ENCODE measurements at places on chromosomes 16 and 17.

DNA sequence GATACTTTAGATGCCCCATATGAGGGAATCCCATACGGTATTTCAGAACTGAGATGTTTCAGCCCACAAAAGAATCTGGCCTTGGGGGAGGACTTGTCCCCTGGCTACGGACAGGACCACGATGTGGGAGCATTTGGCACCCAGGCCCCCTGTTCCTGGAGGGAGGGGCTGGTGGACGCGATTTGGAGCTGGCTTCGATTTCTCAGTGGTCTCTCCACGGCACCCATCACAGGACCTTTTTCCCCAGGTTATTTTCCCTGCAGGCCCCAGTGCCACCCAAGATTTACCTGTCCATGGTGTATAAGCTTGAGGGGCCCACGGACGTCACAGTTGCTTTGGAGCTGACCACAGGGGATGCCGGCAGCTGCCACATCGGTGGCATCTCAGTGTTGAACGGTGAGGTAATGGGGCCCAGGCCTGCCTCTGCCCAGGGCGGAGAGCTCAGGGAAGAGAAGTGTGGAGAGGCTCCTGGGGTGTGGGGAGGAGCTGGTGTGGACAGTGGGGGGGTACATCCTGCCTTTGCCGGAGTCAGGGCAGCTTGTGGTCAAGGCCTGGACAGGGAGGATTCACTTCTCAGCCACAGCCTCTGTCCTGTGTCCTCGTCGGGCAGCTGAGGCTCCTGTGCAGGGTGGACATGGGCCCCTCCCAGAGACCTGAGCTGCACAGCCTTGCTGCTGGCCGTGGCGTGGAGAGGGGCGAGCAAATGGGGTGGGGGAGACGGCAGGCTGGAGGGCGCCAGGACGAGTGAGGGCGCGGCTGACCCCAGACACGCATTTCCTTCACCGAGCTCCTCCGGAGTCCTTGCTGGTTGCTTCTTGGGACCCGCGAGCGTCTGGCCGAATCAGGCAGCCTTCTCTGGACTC, 9.9 kb downstream of the ENGASE start:
- DNase-seq: no peak

DNA sequence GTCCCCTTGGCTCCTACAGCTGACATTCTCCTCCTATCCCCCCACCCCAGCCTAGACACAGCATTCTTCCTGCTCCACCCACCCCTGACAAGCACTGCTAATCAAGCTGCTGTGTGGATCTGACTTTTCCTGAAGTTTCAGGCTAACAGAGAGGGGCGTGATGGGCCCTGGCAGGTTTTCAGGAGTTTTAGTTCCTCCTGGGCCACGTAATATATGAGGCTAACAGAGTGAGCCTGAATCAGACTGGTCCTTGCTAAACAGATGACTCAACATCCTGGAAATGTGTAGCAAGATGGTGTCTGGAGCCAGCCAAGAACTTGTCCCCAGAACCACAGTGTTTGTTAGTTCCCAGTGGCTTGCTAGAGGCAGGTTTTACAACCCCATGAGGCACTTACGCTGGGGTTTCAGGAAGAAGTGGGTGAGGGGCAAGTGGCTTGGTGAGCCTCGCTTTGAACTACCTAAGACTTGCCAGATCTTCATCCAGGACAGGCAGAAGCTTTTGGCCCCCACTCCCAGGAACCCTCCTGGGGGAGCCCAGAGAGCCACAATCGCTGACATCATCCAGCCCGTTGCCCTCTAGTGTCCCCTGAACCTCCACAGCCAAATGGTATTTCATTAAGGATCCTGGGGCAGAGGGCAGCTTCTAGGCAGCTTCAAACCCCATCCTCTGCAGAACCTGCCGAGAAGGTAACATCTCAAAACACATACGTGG, 15.9 kb downstream of the TMEM92 start:
- DNase-seq: peak; percentile 83

- DNase-seq: no peak
These were observed 8.5 kb downstream of the PRMT7 start for GRCh38 chr16:68319185-68319908.

DNA sequence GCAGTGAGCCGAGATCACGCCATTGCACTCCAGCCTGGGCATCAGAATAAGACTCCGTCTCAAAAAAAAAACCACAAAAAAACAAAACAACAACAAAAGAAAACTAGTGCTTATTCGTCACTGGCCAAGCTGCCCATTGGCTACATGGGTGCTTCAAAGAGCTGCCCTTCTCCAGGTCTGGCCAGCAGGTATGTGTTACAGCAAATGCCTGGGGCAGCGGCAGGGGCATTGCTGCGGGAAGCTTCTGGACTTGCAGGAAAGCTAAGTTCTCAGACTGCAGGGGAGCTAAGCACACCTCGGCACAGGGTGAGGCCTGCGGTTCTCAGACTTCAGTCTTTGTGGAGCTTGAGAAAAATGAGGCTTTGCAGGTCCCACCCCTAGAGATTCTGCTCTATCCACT, 4.1 kb upstream of the STH start:
- DNase-seq: no peak

DNA sequence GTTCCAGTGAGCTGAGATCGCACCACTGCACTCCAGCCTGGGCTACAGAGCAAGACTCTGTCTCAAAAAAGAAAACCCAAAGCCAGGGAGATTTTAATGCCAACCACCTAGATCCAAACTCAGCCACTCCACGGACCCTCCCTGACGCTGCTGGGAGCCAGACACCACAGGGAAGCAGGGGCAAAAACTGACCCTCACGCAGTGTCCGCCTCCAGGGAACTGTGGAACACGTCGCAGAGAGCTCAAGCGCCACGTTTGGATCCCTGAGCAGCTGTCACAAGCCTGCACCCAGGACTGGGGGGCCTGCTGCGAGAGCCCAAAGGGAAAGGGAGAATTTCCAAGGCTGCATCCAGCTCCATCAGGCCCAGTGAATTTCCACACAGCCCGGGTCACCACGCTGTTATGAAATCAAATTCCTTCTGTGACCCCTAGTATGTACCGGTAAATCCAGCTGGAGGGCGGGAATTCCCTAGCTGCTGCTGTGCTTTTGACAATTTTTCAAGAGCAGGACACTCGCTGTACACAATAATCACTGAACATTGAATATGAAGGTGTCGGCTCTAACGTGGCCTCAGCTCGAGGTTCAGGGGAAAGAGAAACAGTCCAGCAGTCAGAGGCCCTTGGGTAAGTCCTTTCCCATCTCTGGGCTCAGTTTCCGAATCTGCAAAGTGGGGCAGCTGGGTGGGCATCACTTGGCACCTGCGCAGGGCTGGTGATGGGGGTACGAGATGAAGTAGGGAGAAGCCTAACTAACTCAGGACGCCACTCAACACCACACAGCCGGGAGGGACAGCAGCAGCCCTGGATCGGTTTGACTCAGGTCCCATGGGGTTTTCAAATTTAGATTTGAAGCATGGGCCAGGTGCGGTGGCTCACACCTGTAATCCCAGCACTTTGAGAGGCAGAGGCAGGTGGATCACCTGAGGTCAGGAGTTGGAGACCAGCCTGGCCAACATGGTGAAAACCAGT, 8.6 kb downstream of the CARHSP1 start:
- no peak for DNase-seq

DNA sequence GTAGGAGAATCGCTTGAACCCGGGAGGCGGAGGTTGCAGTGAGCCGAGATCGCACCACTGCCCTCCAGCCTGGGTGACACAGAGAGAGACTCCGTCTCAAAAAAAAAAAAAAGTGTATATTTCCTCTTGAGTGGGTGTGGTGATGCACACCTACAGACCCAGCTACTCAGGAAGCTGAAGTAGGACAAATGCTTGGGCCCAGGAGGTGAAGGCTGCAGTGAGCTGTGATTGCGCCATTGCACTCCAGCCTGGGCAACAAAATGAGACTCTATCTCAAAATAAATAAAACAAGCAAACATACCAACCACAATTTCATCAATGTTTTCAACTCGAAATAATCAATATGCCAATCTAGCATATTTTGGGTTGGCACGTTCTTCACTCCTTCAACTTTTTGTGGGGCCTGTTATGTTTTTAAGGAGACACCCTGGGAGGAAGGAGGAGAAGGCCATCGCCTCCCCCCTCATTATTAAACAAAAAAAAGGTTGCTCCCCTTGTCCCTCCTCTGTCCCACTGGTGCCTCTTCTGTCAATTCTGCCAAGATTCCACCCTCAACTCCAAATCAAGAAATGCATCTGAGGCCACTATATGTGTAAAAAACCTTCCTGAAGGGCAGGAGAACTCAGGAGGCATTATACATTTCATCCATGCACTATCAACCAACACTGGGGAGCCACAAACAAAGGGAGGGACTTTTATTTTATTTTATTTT, 52.4 kb upstream of the ATF7IP2 start:
- DNase-seq: no peak

- DNase-seq: peak; percentile 76
These were observed 24.3 kb upstream of the MLKL start for GRCh38 chr16:74724820-74725549.

DNA sequence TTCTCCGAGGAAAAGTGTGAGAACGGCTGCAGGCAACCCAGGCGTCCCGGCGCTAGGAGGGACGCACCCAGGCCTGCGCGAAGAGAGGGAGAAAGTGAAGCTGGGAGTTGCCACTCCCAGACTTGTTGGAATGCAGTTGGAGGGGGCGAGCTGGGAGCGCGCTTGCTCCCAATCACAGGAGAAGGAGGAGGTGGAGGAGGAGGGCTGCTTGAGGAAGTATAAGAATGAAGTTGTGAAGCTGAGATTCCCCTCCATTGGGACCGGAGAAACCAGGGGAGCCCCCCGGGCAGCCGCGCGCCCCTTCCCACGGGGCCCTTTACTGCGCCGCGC, at the start of gene ERBB2:
ERBB2 (plus strand) TSS at position 247 of the 330 bp plus-strand sequence. CDS start 175 bp downstream, outside the sequence.
- peak; percentile 87 for DNase-seq

GRCh38 chr16:77787452-77787851, 912 bp upstream of the VAT1L start:
- no peak for DNase-seq

DNA sequence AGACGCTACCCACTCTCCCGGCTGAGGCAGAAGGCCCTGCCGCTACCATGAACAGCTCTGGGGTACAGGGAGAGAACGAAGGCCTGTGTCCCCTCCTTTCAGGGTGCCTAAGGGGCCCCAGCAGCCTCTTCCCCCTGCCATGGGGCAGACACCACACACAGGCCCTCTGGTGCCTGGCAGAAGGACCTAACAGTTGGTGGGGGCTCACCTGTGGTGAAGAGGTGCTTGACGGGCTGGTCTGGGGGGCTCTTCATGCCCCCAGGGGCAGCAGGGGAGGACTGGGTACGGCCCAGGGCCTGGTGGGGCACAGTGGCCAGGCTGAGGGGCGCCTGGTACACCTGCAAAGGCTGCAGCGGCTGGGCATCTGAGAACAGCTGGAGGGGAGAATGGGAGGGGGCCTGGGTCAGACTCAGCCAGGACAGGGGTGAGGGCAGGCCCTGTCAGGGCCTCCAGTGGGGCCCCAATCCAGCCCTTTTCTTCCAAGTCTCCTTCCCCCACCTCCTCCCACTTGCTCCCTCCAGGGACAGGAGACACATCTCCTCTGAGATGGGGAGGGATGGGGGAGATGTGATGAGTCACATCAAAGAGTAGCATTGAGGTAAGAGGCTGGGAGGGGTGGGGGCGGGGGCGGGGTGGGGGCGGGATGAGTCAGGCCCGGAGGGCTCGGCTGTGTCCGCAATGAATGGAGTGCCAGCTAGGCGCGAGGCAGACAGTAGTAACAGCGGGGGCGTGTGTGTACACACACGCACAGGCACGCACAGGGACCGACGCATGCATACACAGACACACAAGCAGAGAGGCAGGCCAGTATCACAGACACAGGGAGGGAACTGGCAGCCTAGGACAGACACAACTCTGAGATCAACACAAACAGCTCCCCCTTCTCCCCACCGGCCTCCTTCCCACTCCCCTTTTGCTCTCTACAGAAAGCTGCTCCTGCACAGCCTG, 16.1 kb downstream of the G6PC3 start:
- DNase-seq: peak; percentile 97

DNA sequence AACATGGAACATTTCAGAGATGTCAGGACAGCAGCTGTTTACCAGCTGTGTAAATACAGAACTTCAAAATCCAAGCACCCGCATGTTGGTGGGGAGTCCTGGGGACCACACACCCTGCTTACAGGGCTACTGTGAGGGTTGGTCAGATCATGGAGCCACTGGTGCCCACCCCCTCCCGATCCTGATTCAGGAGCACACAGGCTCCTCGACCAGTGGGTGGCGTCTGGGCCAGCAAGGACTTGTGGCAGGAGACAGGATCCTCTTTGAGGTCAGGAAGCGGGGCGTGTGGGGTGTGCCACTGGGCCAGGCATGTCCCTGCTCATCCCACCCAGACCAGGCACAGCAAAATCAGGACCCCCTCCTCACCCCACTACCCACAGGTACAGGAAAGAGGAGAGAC, 83.6 kb downstream of the SDK2 start:
- no peak for DNase-seq

GRCh38 chr17:78789149-78789662, 7.1 kb upstream of the CYTH1 start:
- DNase-seq: no peak

DNA sequence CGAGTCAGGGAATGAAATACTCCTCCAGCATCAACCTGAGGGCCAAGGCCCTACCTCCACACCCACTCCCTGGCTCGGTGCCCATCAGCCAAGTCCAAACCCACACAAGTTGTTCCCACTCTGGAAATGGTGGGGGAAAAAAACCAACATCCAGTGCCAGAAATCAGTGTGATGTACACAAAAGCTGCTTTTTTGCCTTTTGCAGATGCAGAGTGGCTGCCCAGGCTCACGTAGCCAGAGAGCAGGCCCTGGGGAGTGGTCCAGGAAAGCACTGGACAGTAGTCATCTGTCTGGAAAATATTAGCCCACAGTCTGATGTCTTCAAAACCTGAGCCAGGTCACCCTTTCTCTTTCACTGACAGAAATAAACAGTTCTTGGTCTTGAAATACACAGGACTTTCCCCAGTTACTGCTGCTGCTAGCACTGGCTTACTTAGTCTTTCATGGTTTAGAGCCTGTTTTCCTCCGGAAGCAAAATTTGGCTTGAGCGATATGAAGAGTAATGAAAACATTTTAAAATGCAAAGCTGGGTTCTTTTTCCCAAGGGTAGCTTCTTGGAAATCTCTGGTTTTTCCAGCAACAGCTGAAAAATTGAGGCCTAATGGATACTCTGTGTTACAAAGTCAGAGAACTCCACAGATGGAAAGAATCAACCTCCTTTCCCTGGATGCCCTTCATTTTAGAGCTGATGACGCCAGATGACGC, 18.2 kb upstream of the NOS2 start:
- no peak for DNase-seq

GRCh38 chr17:28926786-28927185, 23.9 kb upstream of the DHRS13 start:
- DNase-seq: no peak

DNA sequence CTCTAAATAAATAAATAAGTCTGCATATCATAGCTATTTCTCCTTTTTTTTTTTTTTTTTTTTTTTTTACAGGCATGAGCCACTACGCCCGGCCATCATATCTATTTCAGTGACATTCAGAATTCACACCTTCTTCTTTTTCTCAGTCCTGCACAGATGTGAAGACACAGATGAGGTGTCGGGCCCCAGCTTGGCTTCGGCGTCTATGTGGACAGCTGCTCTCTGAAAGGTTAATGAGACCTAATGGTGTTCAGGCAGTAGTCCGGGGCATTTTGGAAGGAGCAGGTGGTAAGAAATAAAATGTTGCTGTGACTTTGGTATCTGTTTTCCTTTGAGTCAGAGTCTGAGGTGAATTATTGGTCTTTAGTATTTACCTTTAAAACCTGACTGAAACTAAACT, 23.6 kb downstream of the TANGO6 start:
- DNase-seq: no peak

GRCh38 chr17:72123530-72124437, 3.0 kb downstream of the SOX9 start:
- DNase-seq: no peak

Measured in RWPE1 (cell line).